ENCODE measurements at places on chromosomes 6 and 20.
A peak's percentile ranks its signal among the peaks of the same experiment; 100 is the strongest.

DNA sequence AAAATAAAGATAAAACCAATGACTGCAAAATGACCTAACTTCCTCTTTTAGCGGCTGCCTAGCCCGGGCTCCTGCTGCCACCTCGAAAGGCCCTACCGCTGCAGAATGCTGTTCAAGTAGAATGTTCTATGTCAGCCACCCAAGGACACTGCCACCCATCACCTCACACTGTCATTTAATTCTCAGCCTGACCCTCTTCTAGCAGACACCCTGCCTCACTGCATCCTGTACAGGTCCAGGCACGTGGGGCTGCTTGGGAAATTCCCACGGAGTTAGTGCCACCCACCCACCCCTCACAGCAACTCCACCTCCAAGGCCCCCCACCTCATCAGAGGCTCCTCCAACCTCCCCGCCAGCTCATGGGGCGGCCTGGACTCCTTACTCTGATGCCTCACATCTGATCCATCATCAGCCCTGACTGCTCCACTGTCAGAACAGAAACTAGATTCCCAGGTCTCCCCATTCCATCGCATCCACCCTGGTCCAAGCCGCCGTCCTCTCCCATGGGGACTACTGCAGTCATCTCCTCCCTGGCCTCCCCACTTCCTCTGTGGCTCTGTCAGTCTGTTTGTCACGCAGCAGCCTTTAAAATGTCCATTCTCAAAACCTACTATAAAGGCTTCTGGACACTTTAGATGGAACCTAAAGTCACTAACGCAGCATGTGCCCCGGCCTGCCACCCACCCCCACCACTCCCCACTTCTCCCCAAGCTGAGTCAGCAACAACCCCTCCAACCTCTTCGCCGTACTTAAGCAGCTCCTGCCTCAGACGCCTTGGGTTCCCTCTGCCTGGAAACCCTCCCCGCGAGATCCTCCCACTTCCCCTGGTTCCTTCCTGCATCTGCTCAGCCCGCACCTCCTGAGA, 17.0 kb downstream of the NFATC2 start:
- peak; percentile 29 for DNase-seq

DNA sequence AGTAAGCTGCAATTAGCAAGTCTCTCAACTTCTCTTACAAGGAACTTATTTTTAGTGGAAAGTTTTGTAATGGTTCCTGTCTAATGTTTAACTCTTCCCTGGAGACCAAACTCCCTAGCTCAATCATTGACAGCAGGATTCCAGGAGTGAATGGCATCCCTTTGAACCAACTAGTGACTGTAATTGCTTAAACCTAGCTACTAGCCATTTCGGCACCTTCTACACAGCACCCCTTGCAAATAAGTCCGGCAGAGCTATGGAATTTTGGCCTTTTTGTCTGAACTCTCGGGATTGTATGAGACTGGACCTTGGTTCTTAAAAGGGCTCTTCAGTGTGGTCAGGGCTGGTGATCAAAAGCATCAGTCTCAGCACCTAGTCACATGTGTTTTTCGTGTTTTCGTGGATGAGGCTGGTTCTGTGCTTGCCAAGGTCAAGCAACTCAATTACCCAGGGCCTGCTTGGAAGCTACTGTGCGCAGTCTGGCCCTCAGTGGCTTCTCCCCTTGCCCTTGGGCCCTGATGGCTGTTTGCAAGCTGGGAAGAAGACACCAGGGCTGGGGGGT, 135.3 kb upstream of the NEDD9 start:
- DNase-seq = no peak

DNA sequence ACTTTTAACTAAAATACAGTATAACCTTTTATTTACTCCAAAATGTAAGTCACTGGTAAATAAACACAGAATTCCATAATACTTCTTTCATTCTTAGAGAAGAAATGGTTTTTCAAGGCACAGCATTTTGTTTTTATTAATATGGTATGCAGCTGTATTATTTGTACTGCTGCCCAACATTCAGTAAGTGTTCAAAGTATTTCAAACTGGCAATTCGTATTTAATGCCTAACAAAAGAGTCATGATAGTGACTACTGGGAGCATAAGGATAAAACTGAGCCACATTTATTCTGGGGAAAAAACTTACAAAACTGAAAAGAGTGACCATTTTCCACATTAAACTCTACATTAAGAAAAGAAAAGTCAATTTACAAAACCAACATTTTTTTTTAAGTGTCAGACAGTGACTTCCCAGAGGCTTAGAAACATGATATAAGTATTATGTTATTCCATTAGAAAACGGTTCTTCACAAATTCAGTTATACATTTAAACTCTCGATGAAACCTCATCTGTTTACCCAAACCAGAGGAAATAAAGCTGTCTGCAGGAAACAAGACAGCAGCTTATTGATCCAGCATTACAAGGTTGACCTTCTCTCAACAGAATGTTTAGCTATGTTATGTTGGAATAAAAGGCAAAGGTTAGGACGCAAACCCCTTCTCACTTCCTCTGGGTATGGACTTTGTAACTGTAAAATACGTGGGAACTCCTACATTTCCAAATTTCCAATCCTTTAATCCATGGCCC, 24.3 kb downstream of the EPB41L2 start:
- DNase-seq = no peak

- DNase-seq = no peak
Observed at GRCh38 chr6:40440053-40440452, 147.1 kb downstream of the LRFN2 start.

DNA sequence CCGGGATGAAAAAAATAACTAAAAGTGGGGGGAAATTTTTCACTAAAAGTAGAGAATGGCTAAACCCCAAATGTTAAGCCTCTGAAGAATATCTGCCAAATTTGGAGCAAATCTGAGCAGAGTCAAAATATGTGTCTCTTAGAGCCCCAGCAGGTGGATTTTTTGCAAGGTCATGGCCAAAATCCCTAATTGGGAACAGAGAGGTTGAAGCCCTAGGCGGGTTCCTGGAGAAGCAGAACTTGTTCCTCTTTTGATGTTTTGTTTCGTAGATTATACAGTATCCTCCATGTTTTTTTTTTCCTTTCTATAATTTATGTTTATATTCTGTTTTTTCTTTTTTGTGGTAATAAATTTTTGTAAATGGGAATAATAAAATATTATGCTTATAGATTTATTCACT, 94.4 kb downstream of the PLCB4 start:
- DNase-seq = no peak

GRCh38 chr6:111105578-111105977, 18.3 kb downstream of the SLC16A10 start:
- no peak for DNase-seq

DNA sequence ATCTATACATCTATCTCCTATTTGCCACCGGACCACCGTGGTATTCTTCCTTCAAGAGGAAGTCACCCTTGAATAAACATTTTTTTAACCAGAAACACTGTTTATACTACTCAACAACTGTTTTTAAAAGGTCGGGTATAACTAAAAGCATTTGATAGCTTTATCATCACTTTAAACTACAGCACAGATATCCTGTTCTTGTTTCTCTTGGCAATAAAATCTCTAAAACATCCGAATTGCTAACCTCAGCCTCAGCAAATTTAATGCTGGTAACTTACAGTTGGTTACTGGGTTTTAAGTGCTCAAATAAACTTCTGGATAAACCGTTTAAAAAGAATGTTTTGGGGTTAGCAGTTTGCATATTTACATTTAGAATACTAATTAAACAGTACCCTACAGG, 20.4 kb downstream of the ZUP1 start:
- no peak for DNase-seq

DNA sequence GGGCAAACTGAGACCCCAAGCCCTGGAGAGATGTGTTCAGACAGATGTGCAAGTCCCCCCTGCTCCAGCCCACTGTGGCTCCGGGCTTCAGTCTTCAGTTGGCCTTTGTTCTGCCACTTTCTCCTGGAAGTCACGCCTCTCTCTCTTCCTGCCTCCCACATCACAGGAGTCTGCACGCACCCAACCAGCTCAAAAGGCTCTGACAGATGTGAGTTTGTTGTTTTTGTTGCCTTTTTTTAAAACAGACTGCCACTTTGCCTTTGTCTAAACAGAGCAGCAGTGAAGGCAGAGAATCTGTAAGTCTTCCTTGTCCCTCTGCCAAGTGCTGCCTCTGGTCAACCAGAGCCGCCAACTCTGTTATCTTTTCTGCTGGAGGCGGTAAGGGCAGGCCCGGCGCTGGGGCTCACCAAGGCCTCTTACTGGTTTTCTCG, 149.7 kb downstream of the TFAP2C start:
- DNase-seq = no peak

DNA sequence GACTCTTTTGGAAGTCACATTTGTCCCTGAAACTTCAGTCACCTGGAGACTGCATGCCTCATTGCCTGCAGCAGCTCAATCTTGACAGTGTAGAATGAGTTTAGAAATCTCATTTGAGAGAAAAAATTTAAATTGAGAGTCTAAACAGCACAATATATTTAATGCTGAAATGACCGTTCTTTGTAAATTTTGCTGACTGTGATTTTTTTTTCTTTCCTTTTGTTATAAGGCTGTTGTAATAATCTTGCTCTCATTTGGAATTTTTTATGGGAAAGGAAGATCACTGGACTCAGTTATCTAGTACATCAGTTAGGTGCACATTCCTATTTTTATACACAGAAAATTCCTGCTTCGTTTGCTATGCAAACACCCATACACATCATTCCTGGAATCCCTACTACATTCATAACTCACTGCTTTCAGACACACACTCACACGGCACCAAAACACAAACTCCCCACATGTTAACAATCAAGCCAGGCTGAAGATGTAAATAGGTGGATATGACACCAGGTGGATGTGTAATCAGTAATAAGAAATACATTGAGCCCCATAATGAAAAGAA, 43.8 kb downstream of the PTCHD4 start:
- no peak for DNase-seq

GRCh38 chr6:38213251-38213658, 393.7 kb downstream of the ZFAND3 start:
- no peak for DNase-seq

DNA sequence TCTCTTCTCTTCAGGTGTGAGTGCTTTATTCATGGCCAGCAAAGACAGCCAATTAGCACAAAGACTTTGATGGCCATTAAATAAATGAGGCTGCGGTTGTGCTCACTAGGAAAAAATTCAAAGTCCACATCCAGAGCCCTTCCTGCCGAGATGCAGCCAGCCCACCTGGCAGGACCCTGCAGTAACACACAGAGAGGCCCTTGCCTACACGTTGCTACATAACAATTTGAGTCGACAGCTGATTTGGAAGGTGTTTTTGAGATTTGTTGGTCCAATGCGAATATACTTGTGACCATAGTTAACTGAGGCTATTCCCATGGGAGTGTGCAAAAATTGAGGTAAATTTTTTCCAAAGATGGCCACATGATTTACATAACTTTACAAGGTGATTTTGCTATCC, 605.4 kb upstream of the HTR1E start:
- DNase-seq = no peak

GRCh38 chr6:161133963-161134362, 139.9 kb downstream of the AGPAT4 start:
- no peak for DNase-seq

- no peak for DNase-seq
Observed at GRCh38 chr6:5894357-5894756, 112.4 kb downstream of the NRN1 start.

DNA sequence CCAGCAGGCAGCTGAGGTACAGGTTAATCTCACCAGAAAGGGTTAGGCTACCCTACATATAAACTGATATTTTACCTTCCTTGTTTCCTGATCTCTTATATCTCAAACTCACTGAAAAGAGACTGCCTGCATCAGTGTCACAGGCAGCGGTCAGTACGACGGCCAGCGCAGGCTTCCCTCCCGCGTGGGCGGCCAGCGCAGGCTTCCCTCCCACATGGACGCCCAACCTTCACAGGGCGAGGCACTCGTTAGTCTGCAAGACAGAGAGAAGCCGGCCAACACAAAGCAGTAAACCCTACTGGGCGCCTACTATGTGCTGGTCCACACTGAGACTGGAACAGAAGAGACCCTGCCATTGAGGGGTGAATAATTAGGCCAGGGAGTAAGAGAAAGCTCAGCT, 33.0 kb downstream of the TTI1 start:
- no peak for DNase-seq

GRCh38 chr6:40724886-40725285, 137.7 kb upstream of the LRFN2 start:
- DNase-seq = no peak

DNA sequence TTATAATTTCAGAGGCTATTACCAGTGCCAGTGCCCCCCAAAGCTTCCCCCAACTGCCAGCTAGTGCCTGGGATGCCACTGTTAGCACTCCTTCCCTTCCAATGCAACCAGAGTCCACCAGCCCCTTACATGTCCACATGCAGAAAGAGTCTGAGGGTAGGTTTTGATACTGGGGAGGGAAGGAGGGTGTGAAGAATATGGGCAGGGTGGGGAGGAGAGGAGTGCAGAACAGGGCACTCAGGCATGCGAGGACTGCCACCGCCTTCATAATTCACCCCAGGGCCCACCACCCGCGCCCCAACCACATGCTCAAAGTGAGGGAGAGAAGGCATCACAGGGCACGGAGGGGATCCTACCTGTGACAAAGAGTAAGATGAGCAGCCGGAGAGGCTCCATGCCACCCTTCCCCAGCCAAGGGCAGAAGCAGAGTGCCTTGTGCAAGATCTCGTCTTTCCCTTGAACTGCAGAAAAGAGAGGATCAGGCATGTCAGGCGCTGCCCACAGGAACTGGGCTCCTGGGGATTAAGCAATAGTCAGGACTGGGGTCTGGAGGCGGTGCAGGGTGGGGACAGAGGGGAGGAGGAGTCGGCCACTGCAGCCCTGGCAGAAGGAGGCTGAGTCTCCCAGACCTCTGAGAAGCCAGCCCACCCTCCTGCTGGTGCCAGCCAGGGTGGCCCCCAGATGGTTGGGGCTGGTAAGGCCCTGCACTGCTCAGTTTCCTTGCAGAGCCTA, at the start of gene TREM2:
TREM2 (minus strand) TSS at position 430 of the 732 bp plus-strand sequence; CDS start at position 396, 34 bp downstream.
- no peak for DNase-seq

- no peak for DNase-seq
Observed at GRCh38 chr20:54017846-54018245, 52.5 kb downstream of the BCAS1 start.

DNA sequence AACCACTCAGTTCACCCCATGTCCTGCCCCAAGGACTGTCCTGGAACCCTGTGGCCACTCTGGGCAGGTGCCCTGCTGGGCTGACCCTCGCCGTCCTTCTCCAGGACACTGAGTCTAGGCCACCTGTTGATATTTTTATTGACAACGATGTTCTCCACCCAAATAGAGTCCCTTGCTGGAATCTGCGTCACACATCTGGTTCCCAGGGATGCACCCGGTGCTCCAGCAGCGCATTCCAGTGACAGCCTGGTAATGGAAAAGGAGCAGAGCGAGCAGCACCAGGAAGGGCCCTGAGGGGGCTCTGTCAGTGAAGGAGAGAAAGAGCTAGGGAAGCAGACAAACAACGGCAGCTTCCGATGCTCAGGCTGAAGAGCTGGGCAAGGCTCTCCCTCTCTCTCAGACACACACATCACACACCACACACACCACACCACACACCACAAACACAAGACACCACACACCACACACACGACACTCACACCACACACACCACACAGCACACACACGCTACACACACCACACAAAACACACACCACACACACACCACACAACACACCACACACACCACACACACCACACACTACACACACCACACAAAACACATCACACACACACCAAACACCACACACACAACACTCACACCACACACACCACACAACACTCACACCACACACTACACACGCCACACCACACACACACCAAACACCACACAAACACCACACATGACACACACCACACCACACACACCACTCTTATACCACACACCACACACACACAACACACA, 117.9 kb upstream of the THBS2 start:
- no peak for DNase-seq

GRCh38 chr6:158021376-158021775, 39.7 kb downstream of the SYNJ2 start:
- DNase-seq = no peak

Measured in activated CD4-positive, CD25-positive, alpha-beta regulatory T cell (primary cell).